ENCODE measurements at places on chromosomes 12 and 14.

DNA sequence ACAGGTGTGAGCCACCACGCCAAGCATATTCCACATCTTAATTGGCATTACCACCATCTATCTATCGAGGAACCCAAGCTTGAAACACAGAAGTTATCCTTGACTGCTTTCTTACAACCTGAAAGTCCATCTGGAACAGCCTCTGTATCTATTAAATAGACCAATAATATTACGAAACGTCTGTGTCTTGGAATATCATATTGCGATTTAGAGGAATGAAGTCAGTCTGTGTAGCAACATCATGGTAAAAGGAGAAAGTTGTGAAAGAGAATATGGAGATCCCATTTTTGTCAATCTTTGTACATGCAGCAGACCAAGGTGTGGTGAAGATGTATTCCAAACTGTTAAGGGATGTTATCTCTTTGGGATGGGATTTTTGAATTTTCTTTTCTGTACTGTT is 25.8 kb upstream of the MAX start:
- DNase-seq: no peak

GRCh38 chr12:1841586-1842182 is 21.3 kb downstream of the LRTM2 start:
- DNase-seq: no peak

DNA sequence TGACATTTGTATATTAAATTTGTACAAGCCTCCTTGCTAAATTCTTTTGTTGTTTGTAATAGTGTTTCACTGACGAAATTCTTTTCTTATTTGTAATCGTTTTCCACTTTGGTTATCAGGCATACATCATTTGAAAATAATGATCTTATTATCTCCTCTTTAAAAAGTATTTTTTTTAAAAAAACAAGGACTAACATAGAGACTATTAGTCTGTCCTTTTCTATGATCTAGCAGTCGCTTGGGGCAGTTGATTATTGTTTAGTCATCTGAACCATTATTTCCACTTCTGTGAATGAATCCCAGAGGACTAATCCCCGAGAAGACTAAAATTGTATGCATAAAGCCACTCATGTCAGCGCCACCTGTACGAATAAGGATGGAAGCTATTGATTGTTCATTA is 11.5 kb downstream of the ADGRD1 start:
- no peak for DNase-seq

GRCh38 chr14:57008534-57008933 is 198.3 kb upstream of the OTX2 start:
- DNase-seq: no peak

DNA sequence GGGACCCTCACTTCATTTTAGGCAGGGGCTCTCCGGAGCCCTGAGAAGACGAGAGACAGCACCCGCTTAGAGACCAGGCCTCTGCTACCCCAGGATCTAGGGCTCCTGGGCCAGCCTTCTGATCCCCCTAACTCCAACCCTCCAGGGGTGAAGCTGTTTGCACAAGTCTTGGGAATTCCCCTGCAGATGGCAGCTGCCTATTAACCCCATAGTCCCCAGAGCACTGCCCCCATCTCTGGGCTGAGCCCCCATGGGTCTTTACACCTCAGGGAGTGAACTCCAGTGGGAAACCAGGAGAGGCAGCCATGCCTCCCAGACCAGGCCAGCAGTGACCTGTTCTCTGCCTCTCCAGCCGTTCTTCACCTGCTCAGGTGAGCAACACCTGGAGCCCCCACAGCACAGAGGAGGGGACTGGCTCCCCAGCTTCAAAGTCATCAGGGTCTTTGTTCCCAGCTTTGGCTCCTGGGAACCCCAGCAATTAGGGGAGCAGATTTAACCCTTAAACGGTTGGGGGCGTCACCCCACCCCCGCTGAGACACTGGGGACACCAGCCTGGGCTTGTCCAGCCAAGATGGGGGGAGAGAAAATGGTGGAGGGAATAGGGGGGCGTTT is 2.3 kb downstream of the WNT10B start:
- DNase-seq: no peak

- DNase-seq: no peak
These were observed 27.2 kb downstream of the KLC1 start for GRCh38 chr14:103656031-103656755.

DNA sequence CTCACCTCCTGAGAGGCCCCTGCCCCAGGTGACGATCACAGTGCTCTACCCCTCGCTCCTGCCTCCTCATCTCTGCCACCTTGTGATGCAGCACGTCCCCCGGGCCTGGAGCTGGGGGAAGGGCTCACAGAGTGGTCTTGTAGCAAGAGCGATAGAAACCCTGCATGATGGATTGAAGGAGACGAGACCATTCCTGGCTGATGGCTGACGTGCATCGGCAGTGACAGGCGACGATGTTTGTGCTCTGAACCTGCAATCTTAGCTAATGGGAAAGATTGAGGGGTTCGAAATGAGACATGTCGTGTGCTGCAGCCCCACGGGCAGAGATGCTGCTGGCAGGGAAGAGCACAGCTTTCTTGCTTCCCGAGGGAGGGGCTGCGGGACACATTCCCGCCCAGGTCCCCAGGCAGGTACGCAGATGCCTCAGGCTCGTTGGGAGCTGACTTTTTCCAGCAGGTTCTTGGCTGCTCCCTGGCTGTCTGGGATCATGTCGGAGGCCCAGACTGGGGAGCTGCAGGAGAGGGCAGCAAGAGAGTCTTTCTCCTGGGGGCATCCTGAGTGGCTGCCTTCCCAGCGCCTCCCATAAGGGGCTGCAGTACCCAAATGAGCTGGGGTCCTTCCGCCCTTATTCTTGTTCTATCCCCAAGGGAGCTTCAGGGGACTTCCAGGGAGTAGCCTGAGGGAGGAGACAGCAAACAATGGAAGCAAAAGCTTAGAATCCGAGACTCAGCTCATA is 38.7 kb upstream of the GPATCH2L start:
- DNase-seq: no peak

DNA sequence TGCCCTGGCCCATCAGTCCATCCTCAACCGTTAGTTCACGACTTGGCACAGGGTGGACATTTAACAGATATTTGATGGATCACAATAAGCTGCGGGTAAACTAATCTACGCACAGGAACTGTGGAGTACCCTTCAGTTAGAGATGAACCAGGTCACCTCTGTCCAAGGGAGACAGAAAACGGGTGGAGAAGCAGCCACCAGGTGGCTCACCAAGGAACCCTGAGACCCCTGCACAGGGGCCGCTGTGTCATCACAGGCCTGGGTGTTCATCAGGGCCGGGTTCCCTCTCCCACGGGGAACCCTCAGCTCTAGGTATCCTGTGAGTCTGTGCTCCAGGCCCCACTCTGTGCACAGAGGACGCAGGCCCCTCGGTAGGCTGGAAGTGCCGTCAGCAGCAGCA is 122.2 kb downstream of the PIWIL1 start:
- no peak for DNase-seq

- DNase-seq: no peak
These were observed 77.2 kb downstream of the BAZ1A start for GRCh38 chr14:34797747-34798583.

DNA sequence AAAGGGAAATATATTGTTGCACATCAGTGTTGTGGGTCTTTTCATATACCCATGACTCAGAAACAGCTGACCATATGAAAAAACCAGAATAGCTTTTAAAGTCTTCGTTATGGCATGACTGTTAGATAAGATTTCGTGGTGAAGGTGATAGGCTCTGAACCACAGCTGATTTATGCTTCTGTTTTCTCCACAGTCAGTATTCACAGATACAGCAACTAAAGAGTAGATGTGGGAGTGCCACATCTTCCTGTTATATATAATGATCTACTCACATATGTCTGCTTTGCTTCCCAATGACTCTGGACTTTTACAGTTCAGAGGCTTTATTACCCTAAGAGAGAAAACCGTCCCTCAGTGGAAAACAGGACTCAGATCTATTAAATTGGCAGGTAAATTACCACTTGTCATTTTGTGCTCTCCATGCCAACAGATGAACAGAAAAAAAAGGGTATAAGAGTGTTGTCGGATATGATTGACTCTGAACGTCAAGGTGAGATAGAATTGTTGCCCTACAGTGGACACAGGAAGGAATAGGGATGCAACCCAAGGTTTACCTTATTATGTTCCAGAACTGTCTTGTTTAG is 1037.1 kb downstream of the GALC start:
- no peak for DNase-seq

DNA sequence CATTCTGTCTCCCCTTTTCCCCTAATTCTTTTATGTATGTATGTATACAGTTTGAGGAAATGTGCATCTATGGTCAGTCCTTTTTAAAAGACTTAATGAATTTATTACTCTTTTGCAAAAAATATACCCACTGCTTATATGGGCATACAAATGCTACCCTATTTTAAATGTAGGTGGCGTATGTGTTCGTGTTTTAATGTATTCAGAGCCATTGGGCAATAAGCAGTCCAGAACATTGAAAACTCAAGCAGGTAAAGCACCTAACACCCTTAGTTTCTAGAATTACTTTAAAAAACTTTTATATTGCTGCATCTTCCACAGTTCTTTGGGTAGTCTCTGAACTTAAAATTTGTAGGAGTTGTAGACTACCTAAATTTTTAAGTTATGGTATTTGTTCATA is 42.6 kb upstream of the A2ML1 start:
- DNase-seq: no peak

DNA sequence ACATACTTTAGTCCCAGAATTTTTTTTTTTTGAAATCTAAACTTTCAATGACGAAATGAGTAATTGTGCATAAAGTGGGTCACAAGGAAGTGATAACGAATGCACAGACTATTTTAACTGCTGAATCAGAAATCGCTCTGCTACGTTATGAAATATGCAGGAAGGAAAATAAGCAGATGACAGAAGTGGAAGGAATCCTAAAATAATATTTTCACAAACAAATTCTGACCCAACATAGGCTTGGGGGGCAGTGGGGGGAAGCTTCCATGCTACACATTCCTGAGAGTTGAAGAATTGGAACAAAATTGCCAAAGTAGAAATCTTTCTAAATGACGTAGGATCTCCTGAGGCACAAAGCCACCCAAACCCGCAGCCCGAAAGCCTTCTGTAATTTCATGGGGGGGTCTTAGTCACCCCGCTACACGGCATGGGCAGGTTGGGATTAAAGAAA is 89.6 kb downstream of the ARF6 start:
- DNase-seq: no peak

GRCh38 chr12:111340231-111340630 is 28.7 kb downstream of the PHETA1 start:
- no peak for DNase-seq

- DNase-seq: no peak
These were observed 404.7 kb downstream of the MDGA2 start for GRCh38 chr14:47270715-47271114.

GRCh38 chr12:29676676-29677075 is 107.1 kb downstream of the TMTC1 start:
- DNase-seq: no peak

DNA sequence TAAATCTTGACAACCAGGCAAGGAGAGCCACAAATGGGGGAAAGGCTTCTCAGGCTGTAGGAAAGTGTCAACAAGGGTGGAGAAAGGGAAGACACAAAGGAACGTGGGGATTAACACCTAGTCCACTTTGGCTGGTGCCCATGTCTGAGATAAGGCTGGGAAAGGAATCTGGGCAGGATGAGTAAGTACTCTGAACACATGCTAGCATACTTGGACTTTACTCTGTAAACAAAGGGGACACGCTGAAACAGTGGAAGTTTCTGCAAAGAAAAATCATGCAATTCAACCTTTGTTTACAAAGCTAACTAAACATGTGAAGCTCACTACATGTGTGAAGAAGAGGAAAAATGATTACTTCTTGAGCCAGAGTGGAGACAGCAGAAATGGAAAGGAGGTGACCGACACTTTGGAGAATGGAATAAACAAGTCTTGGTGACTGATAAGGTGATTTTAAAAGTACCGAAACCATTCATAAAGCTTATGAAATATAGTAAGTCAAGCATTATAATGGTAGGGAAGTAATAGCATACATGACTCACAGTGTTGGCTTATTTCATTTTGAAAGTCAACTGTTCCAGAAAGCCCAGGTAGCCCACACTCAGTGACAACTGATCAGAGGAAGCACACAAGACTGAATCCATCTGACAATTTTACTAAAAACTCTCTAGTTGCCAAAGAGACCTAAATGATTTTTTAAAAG is 13.2 kb downstream of the CPNE8 start:
- DNase-seq: no peak

GRCh38 chr12:118175823-118176447 is 40.0 kb downstream of the PEBP1 start:
- DNase-seq: no peak

DNA sequence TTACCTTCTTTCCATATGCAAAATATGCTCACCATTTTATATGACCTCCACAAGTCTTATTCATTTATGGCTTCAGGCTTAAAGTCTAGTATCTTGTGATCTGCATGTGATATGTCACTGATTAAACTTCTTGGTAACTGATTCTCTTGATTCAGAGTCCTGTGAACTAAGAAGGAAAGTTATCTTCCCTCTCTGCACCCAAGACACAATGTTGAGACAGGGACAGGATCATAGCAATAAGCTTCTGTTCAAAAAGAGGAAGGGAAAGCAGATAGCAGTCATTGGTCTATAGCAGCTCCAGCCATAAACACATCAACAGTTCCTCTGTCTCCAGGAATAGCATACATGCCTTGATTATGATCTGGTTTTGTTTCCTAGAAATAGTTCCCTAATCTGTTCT is 103.1 kb downstream of the UNC79 start:
- no peak for DNase-seq

GRCh38 chr12:101714877-101715444 is 17.5 kb downstream of the CHPT1 start:
- no peak for DNase-seq

GRCh38 chr14:101363261-101363555 is 198.1 kb upstream of the DIO3 start:
- DNase-seq: no peak

DNA sequence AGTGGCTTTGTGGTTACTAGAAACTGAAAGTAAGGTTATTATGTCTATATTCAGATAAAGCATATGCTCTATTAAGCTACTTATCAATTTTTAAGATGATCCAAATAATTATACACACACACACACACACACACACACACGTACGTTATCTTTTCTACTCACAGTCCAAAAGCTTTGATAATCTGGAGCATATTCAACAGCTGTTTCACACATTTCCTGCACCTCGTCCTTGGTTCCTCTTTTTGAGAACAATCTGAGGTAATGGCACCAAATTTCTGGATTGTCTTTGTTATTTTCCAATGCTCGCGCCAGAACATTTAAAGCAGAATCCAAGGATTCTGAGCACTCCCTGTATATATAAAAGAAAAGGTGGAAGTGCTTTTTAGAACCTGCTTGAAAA is 37.5 kb downstream of the ZFC3H1 start:
- DNase-seq: no peak

DNA sequence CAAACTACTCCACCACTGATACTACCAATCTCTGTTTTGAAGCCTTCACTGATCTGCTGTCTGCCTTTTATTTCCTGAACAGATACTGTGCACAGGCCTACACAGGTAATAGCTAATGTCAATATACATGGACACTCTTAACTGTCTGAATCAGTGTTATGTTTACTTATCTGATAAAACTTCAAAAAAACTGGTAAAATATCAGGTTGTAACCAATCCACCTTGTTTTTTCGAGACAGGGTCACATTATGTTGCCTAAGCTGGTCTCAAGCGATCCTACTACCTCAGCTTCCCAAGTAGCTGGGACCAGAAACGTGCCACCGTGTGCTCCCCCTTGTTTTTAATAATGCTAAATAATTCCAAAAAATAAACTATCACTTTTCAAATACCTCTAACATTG is 43.5 kb downstream of the HECTD1 start:
- DNase-seq: no peak

All from right hindlimb (tissue), 1 donor.